Suppressor macrophage treated with lipopolysaccharide for 4 hours (primary cell): ENCODE measurements at places on chromosomes 11 and 22.

- no peak for DNase-seq
Observed at GRCh38 chr11:44426119-44426518, 116.2 kb upstream of the ALX4 start.

- DNase-seq, result no peak
Observed at GRCh38 chr22:17891481-17892167, 117.4 kb upstream of the BID start.

DNA sequence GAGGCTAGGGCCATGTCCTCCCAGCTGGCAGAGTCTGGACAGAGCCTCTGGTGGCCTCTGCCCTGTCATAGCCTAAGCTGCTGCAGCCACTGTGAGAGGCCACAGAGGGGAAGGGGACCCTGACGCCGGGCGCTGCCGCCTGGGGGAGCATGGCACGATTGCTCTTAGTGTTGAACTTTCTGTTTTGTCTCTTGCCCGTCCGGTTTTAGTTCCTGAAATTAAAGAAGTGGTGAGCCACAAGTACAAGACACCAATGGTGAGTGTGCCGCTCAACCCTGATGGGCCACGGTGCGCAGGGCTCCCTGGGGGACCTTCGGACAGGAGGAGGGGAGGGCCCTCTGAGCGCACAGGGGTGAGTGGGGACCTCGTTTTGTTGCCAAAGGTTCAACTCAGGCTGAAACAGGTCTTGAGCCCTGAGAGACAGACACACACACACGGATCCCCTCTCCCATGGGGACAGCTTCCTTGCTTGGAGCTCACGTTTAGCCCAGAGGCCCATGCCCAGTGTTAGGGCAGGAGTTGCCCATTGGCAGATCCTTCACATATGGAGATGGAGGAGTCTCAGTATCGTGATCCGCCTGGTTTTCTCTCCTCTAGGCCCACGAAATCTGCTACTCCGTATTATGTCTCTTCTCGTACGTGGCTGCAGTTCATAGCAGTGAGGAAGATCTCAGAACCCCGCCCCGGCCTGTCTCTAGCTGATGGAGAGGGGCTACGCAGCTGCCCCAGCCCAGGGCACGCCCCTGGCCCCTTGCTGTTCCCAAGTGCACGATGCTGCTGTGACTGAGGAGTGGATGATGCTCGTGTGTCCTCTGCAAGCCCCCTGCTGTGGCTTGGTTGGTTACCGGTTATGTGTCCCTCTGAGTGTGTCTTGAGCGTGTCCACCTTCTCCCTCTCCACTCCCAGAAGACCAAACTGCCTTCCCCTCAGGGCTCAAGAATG, 23.8 kb downstream of the MYBPC3 start:
- DNase-seq, result peak; percentile 60

DNA sequence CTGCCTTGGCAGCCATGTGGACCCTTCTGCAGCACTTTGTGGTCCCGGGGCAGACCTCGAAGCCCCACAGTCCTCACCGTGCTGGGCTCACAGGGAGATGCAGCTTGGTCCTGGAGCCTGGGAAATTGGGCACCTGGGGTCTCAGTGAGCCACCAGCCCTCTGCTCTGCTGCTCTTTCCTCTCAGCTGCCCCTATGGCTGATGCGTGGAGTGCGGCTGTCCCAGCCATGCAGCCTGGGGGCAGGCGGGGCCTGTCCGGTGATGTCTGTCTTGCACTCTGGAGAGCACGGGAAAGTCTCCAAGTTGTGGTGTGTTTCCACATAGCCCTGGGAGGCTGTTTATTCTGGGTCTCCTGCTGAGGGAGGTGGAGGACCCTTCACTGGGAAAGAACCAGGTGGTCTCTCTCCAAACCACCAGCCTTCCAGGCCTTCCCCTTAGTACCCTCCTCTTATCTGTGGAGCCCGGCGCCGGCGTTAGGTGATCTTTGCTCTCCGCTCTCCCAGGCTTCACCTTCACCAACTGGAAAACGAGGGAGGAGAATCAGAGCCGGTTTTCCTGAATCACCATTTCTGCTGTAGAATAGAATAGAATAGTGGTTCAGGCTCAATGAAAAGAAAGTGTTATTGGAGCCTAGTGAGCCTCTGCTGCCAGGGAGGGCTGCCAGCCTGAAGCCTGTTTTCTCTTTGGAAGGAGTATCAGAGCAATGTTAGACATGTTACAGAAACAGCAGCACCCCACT, 41.2 kb upstream of the GRAMD4 start:
- DNase-seq, result no peak

- DNase-seq, result no peak
Observed at GRCh38 chr22:49269928-49270327, 557.7 kb downstream of the BRD1 start.

- DNase-seq, result no peak
Observed at GRCh38 chr22:26561756-26562417, 28.0 kb downstream of the TPST2 start.

DNA sequence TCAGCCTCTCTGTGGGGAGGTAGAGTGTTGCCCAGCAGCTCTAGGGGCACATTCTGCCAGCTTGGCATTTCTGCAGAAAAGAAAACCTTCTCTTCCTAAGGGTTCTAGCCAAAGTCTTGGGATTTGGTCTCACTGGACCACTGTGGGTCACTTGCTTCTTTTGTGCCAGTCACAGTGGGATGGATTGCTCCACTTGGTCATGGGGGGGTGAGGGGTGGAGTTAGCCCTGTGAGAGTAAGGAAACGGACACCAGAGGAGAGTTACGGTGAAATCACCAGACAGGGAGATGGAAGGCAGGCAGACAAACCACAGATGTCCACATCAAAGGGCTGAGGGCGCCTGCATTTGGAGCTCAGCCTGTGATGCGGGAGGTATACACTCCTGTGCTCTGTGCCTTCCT, 10.8 kb downstream of the SGSM1 start:
- no peak for DNase-seq

DNA sequence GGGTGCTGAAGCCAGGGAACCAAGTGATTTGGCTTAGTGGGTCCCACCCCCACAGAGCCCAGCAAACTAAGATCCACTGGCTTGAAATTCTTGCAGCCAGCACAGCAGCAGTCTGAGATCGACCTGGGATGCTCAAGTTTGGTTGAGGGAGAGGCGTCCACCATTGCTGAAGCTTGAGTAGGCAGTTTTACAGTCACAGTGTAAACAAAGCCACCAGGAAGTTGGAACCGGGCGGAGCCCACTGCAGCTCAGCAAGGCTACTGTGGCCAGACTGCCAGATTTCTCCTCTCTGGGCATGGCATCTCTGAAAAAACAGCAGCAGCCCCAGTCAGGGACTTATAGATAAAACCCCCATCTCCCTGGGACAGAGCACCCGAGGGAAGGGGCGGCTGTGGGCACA, 424.1 kb upstream of the TENM4 start:
- DNase-seq, result no peak

DNA sequence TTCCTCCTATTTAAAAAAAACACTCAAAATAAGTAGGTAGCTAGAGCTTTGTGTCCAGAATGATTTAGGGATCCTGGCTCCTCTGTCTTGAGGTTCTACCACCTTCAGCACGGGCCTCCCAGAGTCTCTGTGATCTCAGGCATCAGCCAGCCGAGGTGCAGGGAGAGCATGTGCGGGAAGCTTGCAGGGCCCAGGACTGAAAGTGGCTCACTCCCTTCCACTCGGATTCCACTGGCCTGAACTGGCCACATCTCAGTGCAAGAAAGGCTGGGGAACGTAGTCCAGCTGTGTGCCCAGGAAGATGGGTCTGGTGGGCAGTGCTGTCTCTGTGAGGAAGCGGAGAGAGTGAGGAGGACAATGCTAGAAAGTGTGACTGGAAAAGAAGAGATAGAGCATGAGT, 68.3 kb upstream of the MYOD1 start:
- DNase-seq, result no peak

DNA sequence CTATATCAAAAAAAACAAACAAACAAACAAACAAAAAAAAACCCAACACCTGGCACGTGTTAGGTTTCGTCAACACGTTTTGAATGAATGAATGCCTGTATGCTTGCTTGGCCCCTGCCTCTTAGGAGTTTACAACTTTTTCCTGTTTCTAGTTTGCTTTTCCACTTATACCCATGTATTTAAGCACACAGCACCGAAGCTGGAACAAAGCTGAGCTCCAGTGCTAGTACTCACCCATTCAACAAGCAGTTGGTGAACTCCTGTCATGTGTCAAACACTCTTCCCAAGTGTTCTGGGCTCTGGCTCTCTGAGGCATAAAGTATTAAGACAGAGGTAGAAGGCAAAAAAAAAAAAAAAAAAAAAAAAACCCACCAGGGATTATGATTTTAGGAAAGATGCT, 599.3 kb downstream of the BUD13 start:
- no peak for DNase-seq

DNA sequence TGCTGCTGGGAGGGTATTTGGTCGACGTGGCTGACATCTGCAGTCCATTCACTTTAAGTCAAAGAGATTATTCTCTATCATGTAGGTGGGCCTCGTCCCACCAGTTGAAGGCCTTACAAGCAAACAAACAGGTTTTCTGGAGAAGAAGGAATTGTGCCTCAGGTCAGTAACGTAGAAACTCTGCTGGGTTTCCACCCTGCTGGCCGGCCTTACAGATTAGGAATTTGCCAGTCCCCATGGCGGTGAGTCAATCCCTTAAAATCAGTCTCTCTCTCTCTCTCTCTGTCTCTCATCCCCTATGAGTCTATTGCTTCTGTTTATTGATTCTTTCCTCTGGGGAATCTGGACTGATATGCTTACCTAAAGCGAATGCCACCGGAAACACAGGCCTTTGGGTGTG, 75.4 kb upstream of the FGF3 start:
- DNase-seq, result no peak

DNA sequence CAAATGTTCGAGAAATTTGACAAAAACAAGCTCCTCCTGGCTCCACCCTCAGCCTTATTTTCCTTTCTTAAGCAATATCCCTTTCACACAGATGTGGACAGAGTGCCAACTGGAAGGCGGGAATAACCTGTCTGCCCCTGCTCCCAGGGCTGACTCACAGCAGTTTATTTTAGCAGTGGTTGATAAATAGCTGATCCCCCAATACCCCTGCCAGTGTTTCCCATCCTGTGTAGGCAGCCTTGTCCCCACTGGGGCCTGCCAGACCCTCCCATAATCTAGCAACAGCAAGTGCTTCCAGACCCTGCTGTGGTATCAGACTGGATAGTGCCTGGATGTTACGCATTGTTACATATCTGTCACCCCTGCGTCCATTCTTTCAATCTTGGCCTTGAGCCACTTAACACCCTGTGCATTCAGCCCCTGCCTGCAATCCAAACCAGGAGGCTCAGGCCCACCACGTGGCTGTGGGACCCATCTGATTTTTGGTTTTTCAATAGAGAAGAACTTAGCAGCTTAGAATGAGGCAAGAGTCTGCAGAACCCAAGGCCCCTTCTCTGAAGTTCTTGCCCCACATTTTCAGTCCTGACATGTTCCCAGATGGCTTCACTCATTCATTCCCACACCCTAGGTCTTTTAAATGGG, 53.7 kb downstream of the PARVA start:
- no peak for DNase-seq

- peak; percentile 31 for DNase-seq
Observed at GRCh38 chr22:26559961-26560575, 29.9 kb downstream of the TPST2 start.

- no peak for DNase-seq
Observed at GRCh38 chr11:5767056-5767455, 13.0 kb downstream of the OR52N4 start.

- peak; percentile 71 for DNase-seq
Observed at GRCh38 chr22:39622881-39623367, 52.4 kb downstream of the CACNA1I start.

GRCh38 chr11:63887386-63887999, 29.5 kb downstream of the RCOR2 start:
- no peak for DNase-seq

- no peak for DNase-seq
Observed at GRCh38 chr11:8789864-8790263, 107.3 kb downstream of the RPL27A start.

DNA sequence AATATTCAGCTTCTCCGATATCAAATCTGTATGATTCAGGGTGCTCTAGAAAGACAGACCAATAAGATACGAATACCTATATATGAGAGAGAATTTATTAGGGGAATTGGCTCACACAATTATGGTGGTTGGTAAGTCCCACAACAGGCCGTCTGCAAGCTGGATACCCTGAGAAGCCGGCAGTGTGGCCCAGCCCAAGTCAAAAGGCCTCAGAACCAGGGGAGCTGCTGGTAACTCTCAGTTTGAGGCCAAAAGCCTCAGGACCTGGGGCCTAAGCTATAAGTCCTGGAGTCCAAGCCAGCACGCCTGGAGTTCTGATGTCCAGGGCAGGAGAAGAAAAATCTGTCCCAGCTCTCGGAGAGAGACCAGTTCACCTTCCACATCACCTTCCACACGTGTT, 318.7 kb downstream of the BRD1 start:
- DNase-seq, result no peak

DNA sequence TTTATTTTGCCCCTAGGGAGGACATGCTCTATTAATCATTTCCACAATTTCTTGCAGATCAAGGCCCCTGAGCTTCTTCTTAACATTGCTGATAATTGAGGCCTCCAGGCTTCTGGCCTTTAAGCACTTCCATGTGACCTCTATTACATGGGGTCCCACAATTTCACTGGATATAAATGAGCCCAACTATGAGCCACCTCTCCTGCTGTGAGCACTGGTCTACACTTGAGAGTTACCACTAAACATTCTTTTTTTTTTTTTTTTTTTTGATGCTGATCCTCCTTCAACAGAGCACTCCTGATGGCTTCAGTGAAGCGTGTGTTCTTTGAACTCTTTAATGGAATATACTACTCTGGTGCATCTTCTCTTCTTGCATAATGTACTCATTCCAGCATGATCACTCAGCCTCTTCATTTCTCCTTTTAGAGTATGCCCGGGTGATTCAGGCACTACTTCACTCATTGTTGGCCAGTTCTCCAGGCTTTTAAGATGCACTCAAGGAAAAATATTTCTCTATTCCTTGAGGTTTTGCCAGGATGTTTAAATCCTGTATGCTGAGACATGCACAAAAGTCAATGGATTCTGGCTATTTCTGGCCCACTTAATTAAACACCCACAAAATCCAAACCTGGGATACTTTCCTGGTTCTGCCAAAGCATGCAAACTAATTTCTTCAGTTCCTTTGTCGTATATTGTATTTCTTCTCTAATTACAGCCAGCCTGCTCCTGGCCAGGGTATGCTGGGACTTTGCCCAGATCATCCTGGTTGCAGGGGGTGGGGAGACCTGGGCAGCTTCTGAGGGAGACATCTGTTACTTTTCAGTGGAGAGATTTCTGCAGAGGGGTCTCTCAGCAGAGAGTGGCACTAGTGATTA, 257.8 kb upstream of the LUZP2 start:
- DNase-seq, result no peak

DNA sequence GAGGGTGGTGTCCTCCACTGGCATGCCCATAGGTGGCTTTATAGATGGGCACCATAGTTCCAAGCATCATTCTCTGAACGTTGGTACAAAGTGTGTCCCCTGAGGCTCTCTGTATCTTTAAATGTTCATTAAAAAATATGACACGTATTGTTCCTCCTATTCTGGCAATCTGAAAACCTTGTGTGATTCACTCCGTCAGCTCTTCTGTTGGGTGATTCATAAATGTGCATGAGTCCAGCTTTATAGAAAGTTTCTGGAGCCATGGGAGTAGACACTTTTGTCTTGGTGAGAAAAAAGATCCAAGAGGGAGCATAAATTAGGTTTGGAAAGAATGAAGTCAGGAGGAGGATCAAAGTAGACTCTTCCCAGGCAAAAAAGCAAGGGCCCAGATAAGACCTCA, 728.8 kb downstream of the NELL1 start:
- no peak for DNase-seq
